Endothelial cell of umbilical vein (primary cell): ENCODE measurements at places on chromosomes 7 and 10. TPM values are rescaled to one million over a fixed set of nuclear protein-coding genes. Genes with fewer than 3 reads are reported as not detected.

The OR2A25 gene
- not detected in 2 replicates for total RNA-seq

The RTKN2 gene
- 4.8 and 5.5 TPM in 2 replicates for total RNA-seq

The ZNF107 gene
- total RNA-seq, result 5.6 and 5.8 TPM in 2 replicates

The ERVW-1 gene
- total RNA-seq, result not detected in 2 replicates

The PNLIPRP1 gene
- total RNA-seq, result not detected in 2 replicates

The CTBP2 gene
- 123 and 128 TPM in 2 replicates for total RNA-seq

The COPS6 gene
- total RNA-seq, result 168 and 188 TPM in 2 replicates

DNA sequence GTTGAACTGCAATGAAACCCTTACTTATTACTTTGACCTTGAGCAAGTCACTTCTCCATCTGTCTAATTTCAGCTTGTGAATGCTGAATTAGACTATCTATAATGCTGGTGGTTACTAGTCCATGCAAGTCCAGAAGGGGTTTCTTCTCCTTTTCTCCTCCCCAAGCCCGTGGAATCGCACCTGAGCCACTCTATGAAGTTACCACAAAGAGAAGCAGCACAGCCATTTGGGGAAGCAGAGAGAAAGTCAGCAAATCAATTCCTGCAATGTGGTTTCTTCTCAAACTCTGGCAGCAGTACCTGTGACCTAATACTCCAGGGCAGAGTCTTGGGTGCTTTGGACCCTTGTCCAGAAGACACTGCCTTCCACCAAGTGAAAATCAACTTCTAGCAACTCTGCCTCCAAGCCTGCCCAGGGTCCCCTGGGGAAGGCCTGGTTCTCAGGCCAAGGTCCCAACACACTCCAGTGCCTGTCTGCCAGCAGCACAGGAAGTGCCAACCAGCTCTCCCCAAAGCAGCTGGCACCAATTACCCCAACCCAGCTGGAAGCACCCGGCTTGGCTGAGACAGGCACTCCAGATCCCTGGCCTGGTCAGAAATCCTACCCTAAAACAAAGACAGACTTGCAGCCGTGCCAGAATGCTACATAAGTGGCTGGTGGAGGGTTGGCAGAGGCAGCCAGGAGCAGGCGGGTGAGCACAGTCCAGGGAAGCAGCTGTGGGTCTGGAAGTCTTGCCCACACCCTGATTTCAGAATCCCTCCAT, 200.3 kb downstream of the LSM5 start:
- H3K27me3 ChIP-seq, result no peaks in the 10 kb centered on the region
- no peaks in the 10 kb centered on the region for H3K4me1 ChIP-seq
- H3K4me3 ChIP-seq, result no peak overlapping the region
- no peak for DNase-seq
- no peak overlapping the region for H3K27ac ChIP-seq
- H3K36me3 ChIP-seq, result no peaks in the 10 kb centered on the region

GRCh38 chr10:132975831-132976682, 33.7 kb upstream of the CFAP46 start:
- DNase-seq, result no peak
- H3K4me3 ChIP-seq, result no peak overlapping the region
- no peak overlapping the region for H3K27ac ChIP-seq
- H3K27me3 ChIP-seq, result no peaks in the 10 kb centered on the region

- DNase-seq, result no peak
- no peak overlapping the region for H3K4me3 ChIP-seq
- H3K27ac ChIP-seq, result no peak overlapping the region
Observed at GRCh38 chr7:15368653-15369052, 193.2 kb downstream of the AGMO start.

DNA sequence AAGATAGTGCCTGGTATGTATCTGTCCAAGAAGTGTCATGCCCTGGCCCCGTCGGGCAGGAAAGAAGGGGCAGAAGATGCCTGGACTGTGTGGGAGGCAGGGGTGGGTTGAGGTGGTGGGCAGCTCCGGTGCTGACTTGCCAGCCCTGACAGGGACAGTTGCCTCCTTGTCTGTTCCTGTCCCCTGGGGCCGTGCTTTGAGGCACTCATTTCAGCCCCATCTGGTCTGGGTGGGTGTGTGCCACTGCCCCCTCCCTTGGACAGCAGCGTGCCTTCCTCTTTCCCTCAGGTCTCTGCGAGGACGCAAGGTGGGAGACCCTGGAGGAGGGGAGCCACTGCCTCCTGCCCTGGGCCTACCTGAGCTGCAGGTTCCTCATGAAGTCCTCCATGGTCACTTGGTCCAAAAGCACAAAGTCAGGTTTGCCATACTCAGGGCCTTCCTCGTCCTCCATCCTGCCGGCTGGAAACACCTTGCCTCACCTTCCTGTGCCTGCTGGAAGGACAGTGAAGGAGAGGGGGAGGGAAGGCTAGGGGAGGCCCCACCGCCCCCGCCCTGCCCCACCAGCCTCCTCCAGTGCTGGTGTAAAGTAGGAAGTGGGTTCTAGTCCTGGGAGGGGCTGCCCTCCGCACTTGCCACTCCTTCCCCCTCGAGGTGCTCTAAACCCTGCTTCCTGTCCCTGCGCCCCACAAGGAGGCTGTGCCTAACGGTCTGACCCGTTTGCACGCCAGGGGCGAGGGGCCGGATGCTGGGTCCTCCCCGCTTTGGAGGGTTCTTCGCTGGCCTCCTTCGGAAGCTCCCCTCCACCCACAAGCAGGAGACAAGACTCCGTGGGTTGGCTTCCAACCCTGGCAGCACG, at the start of gene MYO1G:
Gene MYO1G (minus strand): TSS at position 505 of the 856 bp plus-strand sequence. CDS start 54 bp downstream, at position 451.
- DNase-seq, result no peak
- peaks cover 1% of the 10 kb centered on the region for H3K4me1 ChIP-seq
- no peak within 1 kb of the TSS for H3K4me3 ChIP-seq
- H3K36me3 ChIP-seq, result peaks cover 8% of the 10 kb centered on the region

GRCh38 chr7:29596593-29597178, 33.1 kb downstream of the PRR15 start:
- no peak overlapping the region for H3K4me3 ChIP-seq
- no peaks in the 10 kb centered on the region for H3K36me3 ChIP-seq
- H3K27me3 ChIP-seq, result no peaks in the 10 kb centered on the region
- no peak for DNase-seq
- H3K27ac ChIP-seq, result no peak overlapping the region
- H3K4me1 ChIP-seq, result no peaks in the 10 kb centered on the region

DNA sequence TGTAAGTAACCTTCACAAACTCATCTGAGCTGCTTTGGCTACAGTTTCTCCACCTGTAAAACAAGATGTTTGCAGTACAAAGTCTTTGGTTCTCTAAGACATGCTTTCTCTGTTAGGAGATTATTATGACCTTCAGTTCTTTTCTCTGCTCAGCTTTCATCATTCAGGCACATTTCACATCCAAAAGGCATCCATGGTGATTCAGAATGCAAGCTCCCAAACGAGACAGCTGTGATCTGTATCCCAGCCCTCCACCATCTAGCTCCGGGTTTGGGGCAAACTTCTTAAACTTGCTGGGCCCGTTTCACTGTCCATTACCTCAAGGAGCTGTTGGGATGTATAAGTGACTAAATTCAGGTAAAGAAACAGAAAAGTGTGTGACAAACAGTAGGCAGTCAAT, 95.8 kb upstream of the COL1A2 start:
- no peaks in the 10 kb centered on the region for H3K36me3 ChIP-seq
- H3K4me1 ChIP-seq, result peaks cover 23% of the 10 kb centered on the region
- no peak overlapping the region for H3K27ac ChIP-seq
- H3K27me3 ChIP-seq, result no peaks in the 10 kb centered on the region
- DNase-seq, result no peak

DNA sequence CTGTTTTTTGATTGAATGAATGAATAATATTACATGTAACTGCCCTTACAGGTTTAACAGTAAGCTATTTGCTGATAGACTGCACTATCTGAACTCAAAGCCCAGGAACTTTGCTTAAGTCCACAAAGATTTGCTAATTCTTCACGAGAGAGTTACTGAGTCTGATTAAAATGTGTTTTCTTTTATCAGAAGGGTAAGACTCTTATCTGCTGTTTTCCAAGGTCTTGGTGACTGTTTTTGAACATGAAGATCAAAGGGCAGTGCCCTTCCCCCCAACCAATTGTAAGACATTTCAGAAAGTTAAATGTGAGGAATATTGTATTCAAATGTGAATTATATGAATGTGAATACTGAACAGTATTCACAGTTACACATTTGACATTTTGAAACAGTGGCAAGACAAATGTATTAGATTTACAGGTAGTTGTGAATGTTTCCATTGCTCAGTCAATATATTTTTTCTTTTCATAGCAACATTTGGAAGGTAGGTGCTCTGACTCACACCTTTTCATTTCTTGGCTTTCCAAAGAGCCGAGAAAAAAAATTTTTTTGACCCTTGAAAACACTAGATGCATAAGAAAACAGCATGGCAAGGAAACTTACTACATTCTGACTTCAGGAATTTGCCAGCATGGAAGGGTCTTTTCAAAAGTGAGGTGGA, 62.7 kb downstream of the DKK1 start:
- H3K27me3 ChIP-seq, result no peaks in the 10 kb centered on the region
- no peak overlapping the region for H3K4me3 ChIP-seq
- peaks cover 5% of the 10 kb centered on the region for H3K4me1 ChIP-seq
- no peak for DNase-seq

GRCh38 chr10:33143160-33143728, 185.2 kb upstream of the ITGB1 start:
- H3K4me3 ChIP-seq, result no peak overlapping the region
- DNase-seq, result no peak
- peaks cover 2% of the 10 kb centered on the region for H3K27me3 ChIP-seq

- H3K27ac ChIP-seq, result no peak overlapping the region
- no peak overlapping the region for H3K4me3 ChIP-seq
- no peaks in the 10 kb centered on the region for H3K4me1 ChIP-seq
- DNase-seq, result no peak
- H3K36me3 ChIP-seq, result no peaks in the 10 kb centered on the region
- H3K27me3 ChIP-seq, result no peaks in the 10 kb centered on the region
Observed at GRCh38 chr7:10888861-10889260, 84.8 kb upstream of the PHF14 start.

DNA sequence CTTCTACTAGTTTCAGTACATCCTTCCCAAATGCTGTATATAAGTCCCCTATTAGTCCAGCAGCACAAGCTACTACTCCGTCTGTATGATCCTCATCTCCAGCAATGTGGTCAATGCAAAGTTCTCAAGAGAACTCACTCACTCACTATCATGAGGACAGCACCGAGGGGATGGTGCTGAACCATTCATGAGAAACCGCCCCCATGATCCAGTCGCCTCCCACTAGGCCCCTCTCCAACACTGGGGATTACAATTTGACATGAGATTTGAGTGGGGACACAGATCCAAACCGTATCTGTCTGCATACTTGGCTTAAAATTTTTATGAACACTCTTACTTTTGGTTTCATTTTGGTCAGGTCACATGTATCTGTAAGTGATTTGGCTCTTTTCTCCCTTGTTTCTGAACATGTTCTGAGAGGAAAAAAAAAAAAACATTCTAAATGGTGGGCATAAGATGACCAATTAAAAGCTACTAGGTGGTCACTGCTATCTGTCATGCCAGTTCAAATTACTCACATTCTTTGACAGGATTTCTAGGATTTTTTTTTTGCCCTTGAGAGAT, 60.1 kb downstream of the ZNF783 start:
- no peak overlapping the region for H3K27ac ChIP-seq
- H3K4me3 ChIP-seq, result no peak overlapping the region
- peaks cover 6% of the 10 kb centered on the region for H3K27me3 ChIP-seq
- peak; percentile 32 for DNase-seq
- H3K36me3 ChIP-seq, result no peaks in the 10 kb centered on the region
